Fibroblast of skin of right quadriceps (primary cell): ENCODE measurements at places on chromosomes 1 and 21.

DNA sequence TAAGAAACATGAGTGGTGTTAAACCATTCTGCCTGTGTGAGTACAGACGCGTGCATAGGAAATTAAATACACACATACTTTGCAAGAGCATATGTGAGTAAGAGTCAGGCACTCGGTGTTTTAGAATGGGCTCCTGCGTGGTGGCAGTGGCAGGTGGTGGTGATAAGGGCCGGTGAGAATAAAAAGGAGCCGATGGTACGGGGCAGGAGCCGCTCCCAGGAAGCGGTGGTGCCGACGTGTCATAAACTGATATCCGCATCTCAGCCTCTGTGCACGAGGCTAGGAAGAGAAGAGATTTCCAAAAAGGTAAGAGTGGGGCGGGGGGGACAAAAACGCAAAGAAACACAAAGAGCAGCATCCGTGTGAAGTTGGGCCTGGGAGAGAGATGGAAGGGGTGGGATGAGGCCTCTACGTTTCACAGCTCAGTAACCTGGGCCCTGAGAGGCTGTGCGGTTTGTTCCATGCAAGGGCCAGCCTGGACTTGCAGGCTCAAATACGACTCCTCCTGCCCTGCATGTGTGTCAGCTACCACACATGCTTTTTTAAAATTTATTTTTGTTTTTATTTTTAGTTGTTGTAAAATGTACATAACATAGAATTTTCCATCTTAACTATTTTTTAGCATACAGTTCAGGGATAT, 127.7 kb upstream of the COL6A1 start:
- no peak for DNase-seq

- DNase-seq, result no peak
Observed at GRCh38 chr21:18478513-18478912, 74.9 kb upstream of the TMPRSS15 start.

GRCh38 chr1:45842786-45843185, 39.4 kb downstream of the MAST2 start:
- no peak for DNase-seq

GRCh38 chr1:115190540-115191170, 101.4 kb upstream of the TSPAN2 start:
- DNase-seq, result peak; percentile 47

DNA sequence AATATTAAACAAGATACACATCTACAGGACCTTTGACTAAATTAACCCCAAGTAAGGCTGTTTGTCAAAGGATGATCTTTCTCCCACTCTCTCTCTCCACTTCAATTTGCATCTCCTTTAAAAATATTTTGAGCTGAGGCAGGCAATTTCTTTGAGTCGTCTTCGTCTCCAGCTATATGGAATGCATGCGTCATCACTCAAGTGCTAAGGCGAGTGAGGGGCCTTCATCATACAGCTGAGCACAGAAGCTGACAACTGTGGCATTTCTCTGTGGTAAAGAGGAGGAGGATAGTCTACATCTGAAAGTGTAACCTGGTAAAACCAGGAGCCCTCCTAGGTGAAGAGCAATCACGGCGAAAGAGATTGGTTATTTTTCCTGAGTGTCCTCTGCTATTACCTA, 7.6 kb downstream of the EPHX4 start:
- DNase-seq, result peak; percentile 56

DNA sequence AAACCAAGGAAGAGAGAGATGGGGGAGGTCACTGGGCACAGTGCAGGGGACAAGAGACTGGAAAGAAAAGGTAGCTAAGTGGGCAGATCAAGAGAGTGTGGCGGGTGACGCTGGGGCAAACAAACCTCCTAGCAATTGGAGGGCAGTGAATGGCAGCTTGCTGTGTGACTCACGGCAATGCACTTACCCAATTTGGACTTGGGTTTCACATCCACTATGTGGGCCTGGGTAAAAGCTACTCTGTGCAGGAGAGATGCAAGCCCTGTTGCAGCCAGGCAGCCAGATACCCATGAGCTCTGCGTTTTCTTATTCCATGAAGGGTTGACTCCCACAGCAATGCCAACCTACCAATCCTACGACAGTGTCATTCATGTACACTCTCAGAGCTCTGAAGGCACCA, 9.5 kb downstream of the PLXNA2 start:
- DNase-seq, result no peak

DNA sequence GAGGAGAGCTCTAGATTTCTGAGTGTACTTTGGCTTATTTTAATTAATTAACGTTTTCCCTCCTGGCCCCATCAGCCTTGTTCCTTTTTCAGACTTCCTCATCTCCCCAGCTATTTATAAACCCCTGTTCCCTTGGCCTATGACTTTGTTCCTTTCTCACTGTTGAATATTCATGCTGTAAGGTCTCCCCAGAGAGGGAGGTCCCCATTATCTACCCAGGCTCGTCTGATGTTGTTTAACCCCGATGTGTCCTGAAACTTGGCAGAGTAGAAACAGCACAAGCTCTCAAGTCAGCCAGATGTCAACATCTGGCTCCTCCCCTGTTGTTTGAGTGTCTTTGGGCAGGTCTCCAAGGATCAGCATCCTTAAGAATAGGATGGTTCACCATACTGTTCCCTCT, 153.6 kb downstream of the HIVEP3 start:
- no peak for DNase-seq

- DNase-seq, result peak; percentile 31
Observed at GRCh38 chr1:155598842-155599331, 11.1 kb upstream of the MSTO1 start.

DNA sequence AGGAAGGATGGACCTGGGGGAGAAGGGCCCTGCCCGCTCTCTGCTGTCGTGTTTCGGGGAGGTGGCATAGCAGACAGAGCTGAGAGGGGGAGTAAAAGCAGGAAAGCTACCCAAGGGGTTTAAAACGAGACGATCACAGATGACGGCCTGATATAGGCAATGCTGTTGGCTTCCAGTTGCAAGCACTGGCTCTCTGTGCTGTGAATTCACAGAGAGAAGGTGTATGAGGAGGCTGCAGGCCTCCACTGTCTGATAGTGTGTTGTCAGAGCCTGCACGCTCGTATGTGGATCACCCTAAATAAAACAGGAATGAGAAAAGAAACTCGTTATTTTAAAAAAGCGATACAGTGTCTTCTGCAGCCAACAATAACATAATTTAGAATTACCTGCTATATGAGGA, 57.4 kb downstream of the LGR6 start:
- no peak for DNase-seq

GRCh38 chr1:46489638-46490405, at the start of gene DMBX1:
Gene DMBX1, plus strand, starts transcription at chr1:46489836. Its CDS starts 17,175 bp downstream, at chr1:46507011.
- no peak for DNase-seq

- DNase-seq, result no peak
Observed at GRCh38 chr1:92482665-92483609, 3.8 kb downstream of the GFI1 start.

- no peak for DNase-seq
Observed at GRCh38 chr1:183636334-183636682, 725 bp upstream of the ARPC5 start.

GRCh38 chr1:177812650-177813049, 157.2 kb downstream of the SEC16B start:
- DNase-seq, result no peak

DNA sequence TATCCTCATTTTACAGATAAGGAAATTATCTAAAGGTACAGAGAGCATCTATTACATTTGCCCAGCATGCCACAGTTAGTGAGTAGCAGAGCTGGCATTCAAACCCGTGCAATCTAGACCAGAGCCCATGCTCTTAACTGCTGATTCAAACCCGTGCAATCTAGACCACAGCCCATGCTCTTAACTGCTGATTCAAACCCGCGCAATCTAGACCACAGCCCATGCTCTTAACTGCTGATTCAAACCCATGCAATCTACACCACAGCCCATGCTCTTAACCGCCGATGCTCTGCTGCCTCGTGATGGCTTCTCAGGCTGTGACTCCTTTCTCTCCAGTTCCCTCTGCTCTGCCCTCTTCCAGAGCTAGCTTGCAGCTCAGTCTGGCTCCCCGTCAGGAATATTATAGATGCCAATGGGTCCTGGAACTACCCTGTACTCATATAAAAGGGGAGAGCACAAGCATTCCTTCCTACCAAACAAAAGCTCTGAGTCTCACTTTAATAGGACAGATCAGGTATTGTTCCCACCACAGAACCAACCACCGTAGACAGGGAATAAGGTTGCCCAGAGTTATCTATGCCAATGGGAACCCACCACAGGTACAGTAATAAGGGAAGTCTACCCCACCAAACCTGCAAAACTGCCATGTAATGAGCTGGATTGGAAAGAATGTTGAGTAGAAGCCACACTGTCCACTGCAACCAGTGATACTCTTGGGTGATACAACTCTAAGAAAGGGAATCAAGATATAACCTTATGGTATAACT, 78.4 kb downstream of the SMYD3 start:
- peak; percentile 97 for DNase-seq

DNA sequence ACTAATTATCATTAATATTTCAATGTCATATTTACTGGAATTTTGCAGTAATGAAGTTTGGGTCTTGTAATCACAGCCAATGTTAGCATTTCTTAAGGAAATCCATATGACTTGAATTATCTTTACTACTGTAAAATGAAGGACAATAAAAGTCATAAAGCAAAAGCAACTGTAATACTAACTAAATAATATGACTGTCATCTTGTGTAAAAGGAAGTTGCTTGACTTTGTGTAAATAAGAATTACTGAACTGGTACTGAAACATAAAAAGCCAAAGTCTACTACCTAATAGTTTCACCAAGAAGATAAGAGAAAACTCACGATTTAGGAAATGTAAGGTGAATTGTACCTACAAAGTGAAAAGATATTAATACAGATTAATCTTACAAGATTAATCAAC, 57.5 kb downstream of the ATP6V1G3 start:
- DNase-seq, result no peak

GRCh38 chr1:10152709-10153284, 57.6 kb upstream of the KIF1B start:
- peak; percentile 50 for DNase-seq

DNA sequence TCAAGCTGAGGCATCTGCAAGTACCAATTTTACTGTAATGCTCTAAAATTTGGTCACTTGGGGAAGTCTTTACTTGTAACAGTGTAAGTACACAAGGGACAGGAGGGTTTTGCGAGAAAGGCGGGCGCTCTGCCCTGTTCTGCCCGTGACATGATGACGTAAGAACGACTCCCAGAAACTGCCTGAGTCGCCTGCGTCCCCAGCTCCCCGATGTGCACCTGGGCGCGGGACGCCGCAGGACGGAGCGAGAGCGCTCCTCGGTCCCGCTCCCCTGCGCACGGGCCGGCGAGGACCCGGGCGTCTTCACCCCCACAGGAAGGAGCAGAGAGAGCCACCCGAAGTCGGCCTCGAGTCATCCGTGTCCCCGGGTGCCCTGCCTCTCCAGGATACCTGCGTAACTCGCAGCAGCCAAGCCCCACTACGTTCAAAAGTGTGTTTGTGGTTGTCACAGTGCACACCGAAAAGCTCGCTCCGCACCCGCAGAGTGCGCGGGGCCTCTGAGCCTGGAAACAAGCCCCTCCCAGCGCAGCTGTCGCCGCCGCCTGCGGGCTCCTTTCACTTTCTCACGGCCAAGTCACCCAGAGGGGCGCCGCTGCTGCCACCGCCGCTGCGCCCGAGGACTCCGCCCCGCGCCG, 3.3 kb upstream of the ZBTB18 start:
- no peak for DNase-seq

- peak; percentile 43 for DNase-seq
Observed at GRCh38 chr1:8816264-8816663, 1.2 kb downstream of the RERE start.

- DNase-seq, result peak; percentile 77
Observed at GRCh38 chr1:109620401-109620791, 759 bp downstream of the AMPD2 start.

- DNase-seq, result no peak
Observed at GRCh38 chr1:77040826-77041225, 173.5 kb downstream of the ST6GALNAC5 start.

GRCh38 chr1:206900149-206900548, 2.9 kb downstream of the IL24 start:
- DNase-seq, result no peak

DNA sequence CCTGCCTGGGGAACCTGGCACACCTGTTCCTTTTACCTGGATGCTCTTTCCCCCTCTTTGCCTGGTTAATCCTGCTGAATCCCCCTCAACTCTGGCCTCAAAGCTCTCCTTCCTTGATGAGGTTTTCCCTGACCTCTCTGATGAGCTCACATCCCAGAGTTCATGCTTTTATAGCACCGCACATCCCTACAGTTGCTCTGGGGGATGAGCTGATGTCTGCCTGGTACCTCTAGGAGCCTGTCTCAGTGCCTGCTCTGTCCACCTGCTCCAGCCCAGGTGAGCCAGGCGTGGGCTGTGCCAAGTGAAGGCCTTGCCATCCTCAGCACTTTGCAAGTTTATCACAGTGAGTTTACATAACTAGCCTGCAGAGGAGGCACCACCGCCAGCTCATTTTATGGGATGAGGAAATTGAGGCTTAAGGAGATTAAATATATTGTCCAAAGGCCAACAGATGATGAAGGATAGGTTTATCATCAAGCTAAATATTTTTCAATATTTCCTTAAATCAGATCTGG, 58.6 kb upstream of the TMPRSS2 start:
- no peak for DNase-seq

GRCh38 chr1:143680304-143680703, 291.5 kb downstream of the FAM72C start:
- DNase-seq, result no peak

- no peak for DNase-seq
Observed at GRCh38 chr1:43199093-43199726, 27.1 kb downstream of the CFAP57 start.

- no peak for DNase-seq
Observed at GRCh38 chr1:212981571-212982328, 31.4 kb downstream of the VASH2 start.

DNA sequence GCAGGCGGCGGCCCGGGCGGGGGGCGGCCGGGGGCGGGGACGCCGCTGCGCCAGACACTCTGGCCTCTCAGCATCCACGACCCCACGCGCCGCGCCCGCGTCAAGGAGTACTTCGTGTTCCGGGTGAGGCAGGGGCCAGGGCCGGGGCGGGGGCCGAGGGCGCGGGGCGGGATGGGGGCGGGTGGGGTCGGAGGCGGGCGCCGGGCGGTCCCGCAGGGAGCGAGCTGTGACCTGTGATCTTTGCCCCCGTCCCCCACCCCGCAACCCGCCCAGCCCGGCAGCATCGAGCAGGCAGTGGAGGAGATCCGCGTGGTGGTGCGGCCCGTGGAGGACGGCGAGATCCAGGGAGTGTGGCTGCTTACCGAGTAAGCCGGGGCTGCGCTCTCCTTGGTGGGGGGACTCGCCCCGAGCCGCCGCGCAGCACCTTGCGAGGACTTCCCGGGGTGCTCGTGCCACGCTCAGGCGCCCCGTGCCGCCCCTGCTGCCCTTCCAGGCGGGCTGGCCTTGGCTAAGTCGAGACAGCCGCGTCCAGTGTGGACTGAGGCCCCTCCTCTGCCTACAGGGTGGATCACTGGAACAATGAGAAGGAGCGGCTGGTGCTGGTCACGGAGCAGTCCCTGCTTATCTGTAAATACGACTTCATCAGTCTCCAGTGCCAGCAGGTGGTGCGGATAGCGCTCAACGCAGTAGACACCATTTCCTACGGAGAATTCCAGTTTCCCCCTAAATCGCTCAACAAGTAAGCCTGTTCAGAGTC, 514 bp downstream of the TPRG1L start:
- DNase-seq, result no peak

DNA sequence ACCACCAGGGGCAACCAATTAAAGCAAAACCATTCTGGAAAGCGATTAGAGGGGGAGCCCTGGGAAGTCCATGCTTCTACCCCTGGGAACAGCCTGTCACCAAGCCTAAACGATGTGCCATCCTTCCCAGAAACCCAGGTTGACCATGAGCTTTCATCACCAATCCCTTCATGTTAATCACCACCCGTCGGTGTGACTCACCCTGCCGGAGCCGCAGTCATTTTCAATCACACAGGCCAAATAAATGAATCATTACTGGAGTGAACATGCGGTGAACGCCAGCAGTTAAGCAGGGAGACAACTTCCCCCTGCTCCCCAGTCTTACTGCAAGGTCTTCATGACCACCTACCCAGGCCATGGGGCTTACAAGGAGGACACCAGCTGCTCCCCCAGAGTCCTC, 308.8 kb downstream of the AJAP1 start:
- DNase-seq, result peak; percentile 67
